ENCODE measurements at places on chromosomes 16 and 17. TPM values are rescaled to one million over a fixed set of nuclear protein-coding genes. Genes with fewer than 3 reads are reported as not detected.
A peak's percentile ranks its signal among the peaks of the same experiment; 100 is the strongest.

DNA sequence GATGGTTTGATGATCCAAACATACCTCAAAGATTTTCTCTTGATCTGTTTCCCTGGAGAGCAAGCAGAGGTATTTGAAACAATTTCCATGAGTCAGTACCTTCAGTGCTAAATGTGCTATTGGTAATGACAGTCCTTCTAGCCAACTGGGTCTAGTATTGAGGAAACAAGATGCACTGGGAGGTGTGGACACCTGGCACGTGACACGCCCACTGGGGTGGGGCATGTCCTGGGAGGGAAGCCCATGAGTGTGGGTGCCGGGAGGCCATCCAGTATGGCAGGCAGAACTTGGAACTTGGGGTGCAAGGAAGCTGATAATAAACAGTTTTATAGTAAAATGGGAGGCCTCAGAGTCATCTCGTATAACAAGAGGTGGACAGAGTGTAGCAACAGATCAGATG lies 17.9 kb upstream of the AKAP1 start:
- DNase-seq: no peak

DNA sequence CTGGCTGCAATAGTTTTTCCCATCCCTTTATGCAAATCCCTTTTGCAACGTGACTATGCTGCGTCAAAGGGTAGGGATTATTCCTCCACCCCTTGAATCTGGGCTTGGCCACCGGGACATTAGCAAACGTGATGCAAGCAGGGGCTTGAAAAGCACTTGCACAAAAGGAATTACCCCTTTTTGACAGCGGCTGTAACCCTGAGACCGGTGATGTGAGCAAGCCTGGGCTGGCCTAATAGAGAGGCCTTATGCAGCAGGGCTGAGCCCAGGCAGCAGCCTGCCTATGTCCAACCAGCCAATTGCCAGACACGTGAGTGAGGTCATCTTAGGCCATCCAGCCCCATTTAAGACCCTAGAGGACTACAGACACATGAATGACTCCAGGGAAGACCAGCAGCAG lies 30.4 kb upstream of the PAFAH1B1 start:
- no peak for DNase-seq

- no peak for DNase-seq
These were observed 975.3 kb upstream of the SOX9 start for GRCh38 chr17:71145486-71145885.

KRT31 gene
- not detected for total RNA-seq

- DNase-seq: no peak
These were observed 1108.5 kb upstream of the EEF2KMT start for GRCh38 chr16:6206080-6206479.

MYL4 gene
- total RNA-seq: not detected

DNA sequence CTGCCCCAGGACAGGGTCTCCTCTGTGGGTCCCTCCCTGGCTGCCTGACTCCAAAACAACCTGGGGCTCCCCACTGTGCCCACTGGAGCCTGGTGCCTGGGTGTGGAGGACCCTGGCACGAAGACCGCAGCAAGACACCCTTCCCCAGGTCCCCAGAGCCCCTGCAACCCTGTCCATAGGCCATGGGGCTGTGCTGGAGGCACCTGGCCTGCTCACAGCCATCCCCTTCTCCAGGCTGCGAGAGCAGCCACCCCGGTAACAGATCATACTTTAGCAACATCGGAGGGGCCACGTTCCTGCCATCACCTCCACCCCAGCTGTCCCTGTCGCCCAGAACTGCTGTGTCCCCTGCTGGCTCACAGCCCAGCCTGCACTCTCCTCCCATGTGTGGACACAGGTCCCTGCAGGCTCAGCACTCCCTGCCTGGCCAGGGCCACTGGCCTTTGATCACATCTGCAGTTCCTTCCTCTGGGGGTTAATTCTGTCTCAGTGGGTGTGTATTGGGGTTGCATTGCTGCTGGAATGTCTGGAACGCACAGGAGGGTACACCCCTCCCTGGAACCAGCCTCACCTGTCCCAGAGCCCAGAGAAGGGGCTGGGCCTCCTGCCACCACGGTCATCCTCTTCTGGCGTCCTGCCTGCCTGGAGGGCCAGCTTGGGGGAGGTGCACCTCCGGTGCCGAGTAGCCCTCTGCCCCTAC lies 12.2 kb downstream of the PPL start:
- no peak for DNase-seq

- DNase-seq: no peak
These were observed 646 bp downstream of the HIC1 start for GRCh38 chr17:2055292-2056205.

GRCh38 chr17:44894642-44895041 lies 4.6 kb downstream of the EFTUD2 start:
- DNase-seq: no peak

CCNF gene
- total RNA-seq: 7.4 TPM

RMI2 gene
- total RNA-seq: 5.6 TPM

OTOA gene
- total RNA-seq: 0.17 TPM

KRT34 gene
- total RNA-seq: 5.5 TPM

RUSF1 gene
- 54.0 TPM for total RNA-seq

DNA sequence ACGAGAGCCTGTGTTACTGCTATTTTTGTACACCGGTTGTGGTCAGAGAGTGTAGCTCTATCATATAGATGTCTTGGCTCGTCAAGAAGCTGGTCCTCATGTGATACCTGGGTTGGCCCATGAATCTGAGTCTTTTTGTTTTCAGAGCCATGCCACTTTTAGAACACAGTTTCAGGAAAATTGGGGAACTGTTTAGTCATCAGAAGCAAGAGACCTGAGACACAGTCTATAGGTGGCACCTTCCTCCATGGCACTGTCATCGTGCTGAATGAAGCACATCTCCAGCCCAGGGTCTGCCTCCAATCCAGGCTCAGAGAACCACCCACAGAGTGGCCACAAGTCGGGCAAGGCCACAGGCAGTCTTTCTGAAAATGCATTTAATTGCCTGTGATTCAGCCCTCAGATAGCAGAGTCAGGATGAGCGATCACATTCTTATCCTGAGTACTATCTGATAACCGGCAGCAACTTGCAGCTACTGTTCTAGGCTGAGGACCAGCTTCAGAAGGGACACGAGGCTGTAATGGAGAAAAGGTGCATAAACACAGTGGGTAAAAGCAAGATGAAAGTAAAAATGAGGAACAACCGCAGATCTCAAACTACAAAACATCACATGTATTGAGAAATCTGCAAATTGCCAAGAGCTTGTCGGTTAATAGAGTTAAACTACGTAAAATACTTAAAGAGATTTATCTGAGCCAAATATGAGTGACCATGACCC lies 14.2 kb upstream of the HAPSTR1 start:
- peak; percentile 70 for DNase-seq

DNA sequence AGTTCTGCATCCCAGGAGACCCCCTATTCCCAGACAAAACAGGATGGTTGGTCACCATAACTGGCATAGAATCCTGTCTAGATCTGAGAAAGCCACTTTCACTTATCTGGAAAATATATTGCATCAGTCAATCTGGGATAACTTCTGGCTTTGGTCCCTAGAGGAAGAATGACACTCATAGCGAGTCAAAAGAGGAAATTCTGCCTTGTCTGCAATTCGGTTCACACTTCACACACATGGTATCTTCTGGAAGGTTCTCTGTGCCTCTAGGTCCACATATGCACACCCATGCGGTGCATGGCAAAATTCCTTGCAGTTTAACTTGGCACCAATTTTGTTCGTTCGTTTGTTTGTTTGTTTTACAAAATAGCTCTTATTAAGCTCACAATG lies 49.2 kb upstream of the WSCD1 start:
- DNase-seq: no peak

KRT16 gene
- 4.8 TPM for total RNA-seq

DNA sequence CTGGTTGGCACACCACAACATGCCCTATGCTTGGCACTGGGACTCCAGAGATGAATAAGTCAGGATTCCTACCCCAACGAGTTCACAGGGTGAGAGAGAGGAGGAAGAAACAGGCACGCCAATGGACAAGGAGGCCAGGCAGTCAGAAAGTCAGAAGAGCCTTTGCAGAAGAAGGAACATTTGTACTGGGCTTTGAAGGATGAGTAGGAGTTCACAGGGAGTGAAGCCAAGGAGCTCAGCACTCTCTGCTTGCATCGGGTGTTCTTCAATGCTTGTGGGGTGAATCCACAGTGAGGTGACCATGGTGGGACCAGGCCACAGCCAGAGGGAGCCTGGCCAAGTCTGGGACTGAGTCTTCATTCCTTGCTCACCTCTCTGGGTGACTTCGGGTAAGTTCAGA lies 47.5 kb downstream of the AIPL1 start:
- no peak for DNase-seq

KRTAP9-2 gene
- total RNA-seq: not detected

- DNase-seq: no peak
These were observed 15.2 kb downstream of the RPH3AL start for GRCh38 chr17:337453-337852.

- no peak for DNase-seq
These were observed 231.1 kb upstream of the SALL1 start for GRCh38 chr16:51382211-51382610.

- peak; percentile 95 for DNase-seq
These were observed at the start of gene LRRC45 for GRCh38 chr17:82022981-82023446. Gene LRRC45, plus strand, starts transcription at chr17:82023305. Its CDS starts 339 bp downstream, at chr17:82023644.

DNA sequence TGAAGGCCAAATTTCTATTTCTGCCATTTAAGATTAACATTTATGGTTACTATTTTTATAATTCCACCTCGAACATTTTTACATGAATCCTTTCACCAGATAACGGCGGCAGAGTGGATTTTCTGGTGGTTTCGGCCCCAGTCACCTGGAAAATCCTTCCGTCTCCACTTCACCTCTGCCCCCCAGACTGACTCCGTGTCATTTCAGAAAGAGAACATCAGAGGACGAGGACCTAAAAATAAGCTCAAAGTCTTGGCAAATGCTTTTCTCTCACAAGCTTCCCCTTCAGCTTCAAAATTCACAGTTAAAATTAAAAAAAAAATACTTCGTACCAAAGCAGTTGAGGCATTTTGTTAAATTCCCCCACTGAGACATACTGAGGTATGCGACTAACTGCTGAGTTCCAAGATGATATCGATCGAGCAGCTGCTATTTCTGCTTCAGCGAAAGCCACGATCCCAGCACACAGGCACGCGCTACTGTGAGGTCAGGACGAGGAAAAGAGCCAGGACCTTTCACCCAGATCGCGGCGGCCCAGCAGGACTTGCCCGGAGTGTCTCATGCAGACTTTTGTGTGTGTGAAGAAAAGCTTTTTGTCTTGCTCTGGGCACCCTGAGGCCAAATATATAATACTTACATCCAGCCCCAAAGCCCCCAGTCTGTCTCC lies 36.8 kb downstream of the ASPA start:
- DNase-seq: no peak

Data from kidney epithelial cell (primary cell).